NCI-H226 (cell line): ENCODE measurements at places on chromosomes 4 and X.

GRCh38 chr4:168162604-168163003, 70.3 kb downstream of the ANXA10 start:
- peak; percentile 56 for DNase-seq

GRCh38 chr4:88533937-88534750, 10.6 kb upstream of the PYURF start:
- peak; percentile 62 for DNase-seq

DNA sequence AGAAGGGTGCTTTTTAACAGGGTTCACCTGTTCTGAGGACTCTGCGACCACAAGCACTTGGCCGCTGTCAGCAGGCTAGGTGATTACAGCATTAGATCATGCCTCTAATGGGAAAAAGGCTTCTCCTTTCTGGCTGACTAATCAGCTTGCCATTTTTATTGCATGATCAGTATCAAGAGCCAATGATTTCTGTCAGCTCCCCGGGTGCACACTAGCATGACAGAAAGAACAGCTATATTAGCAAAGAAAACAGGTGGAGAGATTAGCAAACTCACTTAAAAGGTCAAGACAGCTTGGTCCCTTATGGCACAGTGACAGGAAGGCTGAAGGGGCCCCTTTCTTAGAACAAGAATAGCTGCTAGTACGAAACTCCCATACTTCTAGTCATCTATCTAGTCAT, 170.0 kb downstream of the SMIM20 start:
- DNase-seq: peak; percentile 85

GRCh38 chr4:181437895-181438294, 805.3 kb upstream of the TENM3 start:
- DNase-seq: no peak
